ENCODE measurements at places on chromosomes 7 and 10.

- DNase-seq: no peak
These were observed 20.5 kb upstream of the PLPP4 start for GRCh38 chr10:120436439-120437112.

- DNase-seq: no peak
These were observed 304.2 kb upstream of the BMPER start for GRCh38 chr7:33601101-33601500.

GRCh38 chr7:824081-824480 lies 8.2 kb upstream of the SUN1 start:
- DNase-seq: no peak

- DNase-seq: no peak
These were observed 7.2 kb downstream of the MINDY4 start for GRCh38 chr7:30778255-30779025.

DNA sequence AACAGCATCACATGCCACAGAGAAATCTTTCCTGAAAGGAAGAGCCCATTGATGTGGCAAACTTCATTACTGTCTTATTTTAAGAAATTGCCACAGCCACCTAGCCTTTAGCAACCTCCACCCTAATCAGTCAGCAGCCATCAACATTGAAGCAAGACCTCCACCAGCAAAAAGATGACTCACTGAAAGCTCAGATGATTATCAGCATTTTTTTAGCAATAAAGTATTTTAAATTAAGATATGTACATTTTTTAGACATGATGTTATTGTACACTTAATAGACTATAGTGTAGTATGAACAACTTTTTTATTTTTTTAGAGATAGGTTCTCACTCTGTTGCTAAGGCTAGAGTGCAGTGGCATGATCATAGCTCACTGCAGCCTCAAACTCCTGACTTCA lies 14.8 kb downstream of the STEAP1B start:
- DNase-seq: no peak

GRCh38 chr7:44486693-44487092 lies 3.8 kb downstream of the NUDCD3 start:
- no peak for DNase-seq

- DNase-seq: no peak
These were observed 120.4 kb downstream of the EPDR1 start for GRCh38 chr7:38040831-38041230.

- DNase-seq: no peak
These were observed 66.4 kb downstream of the ZNF503 start for GRCh38 chr10:75335191-75335590.

- no peak for DNase-seq
These were observed 18.0 kb downstream of the NUDT5 start for GRCh38 chr10:12177642-12178041.
